A549 treated with CORT108297 at 1 μM for 4 hours (cell line): ENCODE measurements at places on chromosomes 7 and 10. TPM values are rescaled to one million over a fixed set of nuclear protein-coding genes. Genes with fewer than 3 reads are reported as not detected.

Gene AGAP6
- 7.7 to 10.0 TPM (median 9.3 TPM) in 5 replicates for total RNA-seq

Gene PTF1A
- not detected in 5 replicates for total RNA-seq

Gene ZNF239
- total RNA-seq = 2.3 to 4.5 TPM (median 2.5 TPM) in 5 replicates

Gene WEE2
- total RNA-seq = 0.03 TPM in 1 of 5 replicates, not detected in the others

Gene CDK6
- total RNA-seq = 14.1 to 19.5 TPM (median 16.3 TPM) in 5 replicates

Gene ATP5MK
- 484 to 582 TPM (median 511 TPM) in 5 replicates for total RNA-seq

Gene COG5
- 8.9 to 13.7 TPM (median 10.9 TPM) in 5 replicates for total RNA-seq
